CD8-positive, alpha-beta memory T cell (primary cell): ENCODE measurements at places on chromosomes 1 and 21.

DNA sequence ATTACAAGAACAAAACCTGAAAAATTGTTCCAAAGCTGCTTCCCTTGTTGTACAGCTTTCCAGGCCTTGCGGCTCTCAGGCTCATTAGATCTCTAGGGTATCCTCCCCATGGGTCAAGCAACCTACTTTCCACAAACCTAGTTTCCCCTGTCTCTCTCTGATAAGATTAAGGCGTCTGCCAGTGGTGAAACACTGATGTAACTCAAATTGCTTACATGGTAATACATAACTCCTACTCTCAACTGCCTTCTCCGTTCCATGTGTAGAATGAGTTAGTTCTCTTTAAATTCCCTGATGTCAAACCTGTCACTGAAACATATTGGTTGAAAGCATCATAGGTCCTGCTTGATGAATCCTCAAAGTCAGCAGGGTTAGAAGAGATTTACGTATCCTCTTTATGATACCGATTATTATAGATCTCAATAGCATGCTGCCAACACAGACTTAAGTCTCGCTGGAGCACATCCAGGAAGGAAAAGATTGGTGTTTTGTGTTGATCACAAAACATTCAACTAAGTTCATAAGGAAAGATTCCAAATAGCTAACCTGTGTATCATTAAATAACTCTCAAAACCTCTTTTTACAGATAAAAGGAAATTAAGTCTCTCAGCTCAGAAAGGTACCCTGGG, 10.6 kb downstream of the PPP1R15B start:
- DNase-seq, result no peak

DNA sequence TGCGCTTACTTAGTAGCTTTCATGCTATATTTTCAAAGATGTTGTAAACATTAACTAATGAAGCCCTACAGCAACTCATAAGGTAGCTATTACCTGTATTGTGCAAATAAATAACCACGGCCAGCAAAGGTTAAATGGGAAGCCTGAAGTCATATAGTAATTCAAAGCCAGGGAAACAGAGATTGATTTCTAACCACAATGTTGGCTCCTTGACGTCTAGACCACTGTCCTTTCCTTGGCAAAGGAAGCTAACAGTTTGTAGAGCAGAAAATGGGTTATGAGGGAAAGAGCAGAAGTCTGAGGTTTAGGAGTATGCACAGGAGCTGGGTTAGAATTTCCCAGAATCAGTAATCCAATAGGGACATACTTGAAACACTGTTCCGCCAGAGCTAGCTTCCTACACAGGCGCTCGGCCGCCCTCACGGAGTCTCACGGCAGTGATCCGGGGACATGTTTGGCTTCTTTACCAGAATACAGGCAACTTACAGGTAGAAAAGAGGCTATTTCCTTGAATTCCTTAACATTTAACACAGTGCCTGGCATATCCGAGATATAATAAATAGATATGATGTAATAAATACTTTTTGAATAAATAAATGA, 298.8 kb upstream of the LYPLAL1 start:
- DNase-seq, result no peak

GRCh38 chr1:115771847-115772457, 3.4 kb upstream of the CASQ2 start:
- no peak for DNase-seq

DNA sequence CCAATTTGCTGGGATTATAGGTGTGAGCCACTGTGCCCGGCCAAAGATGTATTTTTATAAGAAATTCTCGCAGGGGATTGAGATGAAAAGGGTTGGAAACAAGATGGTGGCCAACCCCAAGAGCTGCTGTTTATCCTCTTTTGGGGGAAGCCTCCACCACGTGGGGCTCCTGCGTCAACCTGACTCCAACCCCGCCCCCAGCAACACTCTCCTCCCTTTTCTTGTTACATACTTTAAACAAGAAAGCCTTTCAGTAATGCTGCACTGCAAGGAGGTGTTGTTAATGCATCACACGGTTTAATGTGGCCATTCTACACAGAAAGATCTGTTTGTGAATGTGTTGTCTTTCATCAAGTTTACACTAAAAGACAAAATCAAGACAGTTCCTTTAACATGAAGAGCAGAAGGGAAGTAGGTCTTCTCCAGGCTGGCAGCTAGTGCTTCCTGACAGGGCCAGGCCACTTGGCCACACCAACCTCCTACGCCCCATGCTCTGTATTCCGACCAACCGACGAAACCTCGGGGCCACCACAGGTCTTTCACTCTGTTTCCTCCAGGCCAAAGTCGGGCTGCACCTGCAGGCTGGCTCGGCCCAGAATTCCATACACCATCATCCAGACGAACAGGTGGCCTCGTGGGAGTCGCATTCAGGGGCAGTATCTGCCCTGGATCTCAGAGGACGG, 25.9 kb downstream of the C2CD2 start:
- DNase-seq, result peak; percentile 34

DNA sequence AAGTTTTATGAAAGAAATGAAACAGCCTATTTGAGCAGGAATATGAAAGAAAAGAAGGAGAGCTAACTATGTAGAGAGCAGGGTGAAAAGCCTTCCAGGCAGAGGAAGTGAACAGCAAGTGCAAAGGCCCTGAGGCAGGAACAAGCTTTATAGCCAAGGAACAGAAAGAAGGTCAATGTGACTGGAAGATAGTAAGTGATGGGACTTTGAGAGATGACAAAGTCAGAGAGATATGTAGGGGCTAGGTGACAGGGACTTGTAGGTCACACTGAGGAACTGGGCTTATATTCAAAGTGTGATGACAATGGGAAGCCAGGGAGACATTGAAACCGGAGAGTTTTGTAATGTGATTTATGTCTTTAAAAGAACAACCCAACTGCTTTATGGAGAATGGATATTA, 18.9 kb downstream of the PRRX1 start:
- DNase-seq, result no peak

GRCh38 chr1:110829955-110830553, 42.9 kb upstream of the CD53 start:
- no peak for DNase-seq

DNA sequence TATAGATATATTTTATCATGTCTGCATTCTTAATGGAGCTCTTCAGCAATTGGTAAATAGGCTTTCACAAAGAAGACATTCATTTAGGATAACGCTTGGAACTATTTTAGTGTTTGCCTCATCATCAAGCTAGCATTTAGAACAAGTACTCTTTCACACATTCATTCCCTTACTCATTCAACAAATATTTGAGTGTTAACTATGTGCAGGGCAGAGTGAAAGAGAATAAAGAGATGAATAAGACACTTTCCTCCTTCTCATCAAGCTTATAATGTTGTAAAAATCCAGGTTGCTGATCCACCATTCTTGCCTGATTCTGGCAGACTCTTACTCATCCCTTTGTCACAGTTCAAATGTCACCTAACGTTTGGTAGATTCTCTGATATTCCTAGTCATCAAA, 386.3 kb upstream of the BEND5 start:
- DNase-seq, result no peak

DNA sequence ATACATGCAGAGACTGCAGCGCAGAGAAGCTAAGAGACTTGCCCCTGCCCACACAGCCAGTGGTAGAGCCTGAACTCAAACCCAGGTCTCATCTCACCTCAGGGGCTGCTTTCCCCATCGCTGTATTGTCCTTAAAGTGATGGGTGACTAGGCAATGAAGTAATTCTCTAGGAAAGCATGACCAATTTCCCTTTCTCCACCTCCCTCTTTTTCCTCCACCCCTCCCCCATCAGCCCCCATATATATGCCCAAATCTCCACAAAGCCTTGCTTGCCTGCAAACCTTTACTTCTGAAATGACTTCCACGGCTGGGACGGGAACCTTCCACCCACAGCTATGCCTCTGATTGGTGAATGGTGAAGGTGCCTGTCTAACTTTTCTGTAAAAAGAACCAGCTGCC, at the start of gene IL24:
IL24 (plus strand) TSS at position 269 of the 400 bp plus-strand sequence. CDS start 390 bp downstream, outside the sequence.
- no peak for DNase-seq

DNA sequence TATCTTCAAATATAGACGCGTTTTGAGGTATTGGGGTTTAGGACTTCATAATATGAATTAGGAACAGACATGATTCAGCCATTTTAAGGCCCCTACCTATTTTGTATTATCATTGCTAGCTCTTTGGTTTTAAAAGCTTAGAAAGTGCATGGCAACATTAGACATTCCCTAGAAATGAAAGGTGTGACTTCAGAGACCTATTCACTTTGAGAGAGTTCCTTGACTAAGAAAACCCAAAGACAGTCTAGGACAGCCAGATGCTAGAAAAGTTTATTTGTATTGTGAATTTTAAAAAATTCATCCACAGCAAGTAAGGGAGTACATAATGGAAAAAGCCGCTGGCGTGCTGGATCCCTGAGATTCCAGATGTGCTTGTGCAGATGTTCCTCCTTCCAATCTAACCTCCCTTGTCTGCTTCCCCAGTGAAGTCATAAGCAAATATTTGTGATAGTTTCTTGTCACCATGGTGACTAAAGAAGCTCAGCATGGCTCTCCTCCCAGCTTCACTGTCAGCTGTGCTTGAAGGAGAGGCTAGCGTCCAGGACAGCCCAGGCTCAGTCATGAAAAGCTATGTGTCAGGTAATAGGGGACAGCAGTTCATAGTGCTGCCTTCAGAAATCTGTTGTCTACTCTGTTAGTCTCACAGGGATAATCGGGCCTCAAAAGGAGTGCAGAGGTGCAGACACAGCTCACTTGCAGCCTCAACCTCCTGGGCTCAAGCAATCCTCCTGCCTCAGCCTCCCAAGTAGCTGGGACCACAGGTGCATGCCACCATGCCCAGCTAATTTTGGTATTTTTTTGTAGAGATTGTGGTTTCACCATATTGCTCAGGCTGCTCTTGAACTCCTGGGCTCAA, 34.8 kb downstream of the KPNA6 start:
- no peak for DNase-seq

DNA sequence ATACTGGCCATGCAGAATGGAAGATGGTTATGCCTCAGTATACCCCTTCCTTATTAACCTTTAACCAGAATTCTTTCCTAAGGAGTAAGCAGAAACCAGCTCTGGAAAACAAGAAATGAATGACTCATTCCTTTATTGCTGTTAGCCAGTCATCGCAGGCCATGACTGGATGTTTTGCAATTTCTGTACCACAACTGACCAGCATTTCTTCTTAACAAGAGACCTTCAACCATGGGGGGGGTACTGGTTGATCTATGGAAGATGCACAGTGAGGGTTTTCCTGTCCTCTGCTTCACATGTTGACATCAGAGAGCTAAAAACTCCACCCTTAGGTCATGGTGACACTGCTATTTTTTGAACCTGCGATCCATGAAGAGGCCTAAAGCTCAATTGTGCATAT, 28.0 kb upstream of the RNF2 start:
- no peak for DNase-seq

DNA sequence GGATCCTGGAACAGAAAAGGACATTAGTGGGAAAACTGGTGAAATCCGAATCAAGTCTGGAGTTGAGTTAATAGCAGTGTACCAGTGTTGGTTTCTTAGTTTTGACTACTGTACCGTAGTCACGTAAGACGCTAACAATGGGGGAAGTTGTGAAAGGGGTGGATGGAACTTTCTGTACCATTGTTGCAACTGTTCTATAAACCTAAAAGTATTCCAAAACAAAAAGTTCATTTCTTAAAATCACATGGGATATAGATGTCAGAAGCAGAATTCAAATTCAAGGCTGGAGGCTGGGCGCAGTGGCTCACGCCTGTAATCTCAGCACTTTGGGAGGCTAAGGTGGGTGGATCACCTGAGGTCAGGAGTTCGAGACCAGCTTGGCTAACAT, 16.9 kb downstream of the ARHGEF19 start:
- DNase-seq, result no peak

- no peak for DNase-seq
Measured at GRCh38 chr1:155499953-155500639, 62.5 kb downstream of the ASH1L start.

GRCh38 chr1:204286831-204287421, 72.8 kb downstream of the PLEKHA6 start:
- DNase-seq, result peak; percentile 28

DNA sequence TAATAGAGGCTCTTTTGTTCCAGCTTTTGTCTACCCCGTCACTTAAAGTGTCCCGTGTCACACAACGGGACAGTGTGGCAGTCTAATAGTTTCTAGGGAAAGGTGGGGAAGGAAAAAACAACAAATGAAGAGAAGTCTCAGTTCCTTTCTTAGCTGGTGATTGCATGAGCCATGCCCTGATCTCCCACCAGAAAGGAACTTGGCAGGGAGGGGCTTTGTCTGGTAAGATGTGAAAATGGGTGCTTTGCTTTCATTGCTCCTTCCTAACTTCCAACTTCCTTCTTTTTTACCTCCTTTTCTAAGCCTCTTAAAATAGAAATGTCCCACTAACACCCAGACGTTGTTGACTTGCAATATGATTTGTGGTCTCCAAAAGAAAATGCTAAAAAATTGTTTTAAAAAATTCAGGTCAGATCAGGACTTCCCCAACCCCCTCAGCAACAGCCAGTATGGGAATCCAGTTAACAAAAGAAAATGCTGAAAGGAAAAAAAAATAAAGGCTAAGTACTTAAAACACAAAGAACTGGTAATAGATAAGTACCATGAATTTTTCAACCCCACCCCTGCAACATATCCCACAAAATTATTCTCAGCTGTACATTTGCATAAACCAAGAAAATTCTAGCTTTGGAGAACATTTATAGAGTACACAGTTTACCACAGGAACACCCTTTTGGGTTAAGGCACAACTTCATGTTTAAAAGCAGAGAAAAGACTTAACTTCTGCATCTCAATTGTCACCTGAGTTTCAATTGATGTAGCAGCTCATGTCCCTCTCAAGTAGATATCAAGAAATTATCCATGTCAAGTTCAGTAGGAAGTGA, 106.2 kb downstream of the NIBAN1 start:
- DNase-seq, result no peak

- DNase-seq, result no peak
Measured at GRCh38 chr21:39799178-39799577, 54.2 kb downstream of the IGSF5 start.

DNA sequence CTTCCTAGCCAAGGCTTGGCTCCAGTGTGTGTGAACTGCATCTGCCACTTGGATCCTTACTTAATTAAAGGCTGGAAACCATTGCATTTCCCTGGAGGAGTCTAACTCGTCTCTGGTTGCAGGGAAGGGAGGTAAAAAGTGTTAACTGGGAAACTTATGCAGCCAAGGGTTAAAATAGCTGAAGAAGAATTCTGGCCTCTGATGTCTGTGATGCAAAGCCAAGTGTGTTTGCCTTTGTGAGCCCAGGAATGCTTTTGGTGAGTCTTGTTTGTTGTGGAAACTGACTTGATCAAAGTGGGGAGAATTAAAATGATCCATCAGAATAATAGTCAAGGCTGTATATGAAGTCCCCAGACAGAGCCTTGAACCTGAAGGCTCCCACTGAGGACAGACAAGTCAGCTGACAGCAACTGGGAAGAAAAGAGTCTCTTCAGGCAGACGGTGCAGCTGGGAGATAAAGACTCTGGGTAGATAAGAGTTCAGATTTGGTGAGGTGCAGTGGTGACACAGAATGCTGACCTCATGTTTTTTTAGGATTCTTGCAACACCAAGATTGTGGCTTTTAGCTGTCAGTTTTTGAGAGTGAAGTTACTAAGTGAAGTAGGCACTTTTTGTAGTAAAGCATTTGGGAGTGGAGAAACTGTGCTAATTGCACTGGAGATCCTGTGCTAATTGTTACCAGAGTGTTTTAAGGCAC, 59.5 kb upstream of the WLS start:
- DNase-seq, result no peak
